ENCODE measurements at places on chromosomes 16 and 17. TPM values are rescaled to one million over a fixed set of nuclear protein-coding genes. Genes with fewer than 3 reads are reported as not detected.

BPTF gene
- 135 TPM for polyA plus RNA-seq

TP53TG3 gene
- not detected for polyA plus RNA-seq

INTS2 gene
- 12.4 TPM for polyA plus RNA-seq

INO80E gene
- polyA plus RNA-seq = 47.7 TPM

ITGAX gene
- polyA plus RNA-seq = 0.94 TPM

SLC35G6 gene
- polyA plus RNA-seq = 0.25 TPM

KRTAP2-3 gene
- not detected for polyA plus RNA-seq

SMIM36 gene
- 0.27 TPM for polyA plus RNA-seq

RPL13 gene
- polyA plus RNA-seq = 2,501 TPM

KCTD19 gene
- polyA plus RNA-seq = 9.6 TPM

GP1BA gene
- polyA plus RNA-seq = 3.5 TPM

STRADA gene
- 72.4 TPM for polyA plus RNA-seq

OR2C1 gene
- polyA plus RNA-seq = 0.56 TPM

IGF2BP1 gene
- 25.8 TPM for polyA plus RNA-seq

- no peak for DNase-seq
These were observed 617.0 kb upstream of the CDH5 start for GRCh38 chr16:65749506-65749905.

- no peak for DNase-seq
These were observed 64.4 kb downstream of the MAP2K6 start for GRCh38 chr17:69478916-69479315.

- no peak for DNase-seq
These were observed 6.5 kb downstream of the SLC47A2 start for GRCh38 chr17:19709841-19710240.

DNA sequence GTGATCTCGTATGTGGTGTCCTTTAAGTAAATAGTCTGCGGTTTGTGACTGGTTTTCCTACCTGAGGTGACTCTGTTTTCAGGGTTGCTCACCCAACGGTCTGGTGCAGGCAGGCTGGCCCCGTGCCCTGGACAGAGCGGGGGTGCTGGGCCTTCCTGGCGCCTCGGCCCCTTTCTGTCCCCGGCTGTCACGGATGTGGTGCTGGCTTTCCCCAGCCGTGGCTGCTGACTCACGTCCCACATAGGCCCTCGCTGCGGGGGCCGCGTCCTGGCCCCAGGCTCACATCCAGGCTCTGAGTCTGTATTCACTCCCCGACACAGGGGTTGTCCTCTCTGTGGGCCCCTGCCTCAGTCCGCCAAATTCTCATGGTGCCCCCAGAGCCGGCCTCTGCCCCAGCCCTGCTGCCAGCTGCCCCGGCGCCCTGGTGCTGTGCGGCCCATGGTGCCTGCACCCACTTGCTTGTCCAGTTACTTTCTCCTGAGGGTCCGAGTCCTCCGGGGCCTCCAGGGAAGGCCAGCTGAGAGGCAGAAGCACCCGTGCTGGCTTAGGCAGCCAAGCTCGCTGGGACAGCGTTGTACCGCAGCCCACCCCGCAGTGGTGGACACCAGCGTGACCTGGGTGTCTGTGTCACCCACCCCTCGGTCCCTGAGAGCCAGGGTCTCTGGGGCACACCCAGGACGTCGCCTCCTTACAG lies 5.9 kb downstream of the CHMP6 start:
- no peak for DNase-seq

- DNase-seq = no peak
These were observed 46.0 kb downstream of the TMC5 start for GRCh38 chr16:19463468-19464315.

GRCh38 chr17:4130715-4131114 lies 12.1 kb downstream of the ZZEF1 start:
- DNase-seq = no peak

- DNase-seq = no peak
These were observed 9.1 kb downstream of the CTCF start for GRCh38 chr16:67571464-67571863.

DNA sequence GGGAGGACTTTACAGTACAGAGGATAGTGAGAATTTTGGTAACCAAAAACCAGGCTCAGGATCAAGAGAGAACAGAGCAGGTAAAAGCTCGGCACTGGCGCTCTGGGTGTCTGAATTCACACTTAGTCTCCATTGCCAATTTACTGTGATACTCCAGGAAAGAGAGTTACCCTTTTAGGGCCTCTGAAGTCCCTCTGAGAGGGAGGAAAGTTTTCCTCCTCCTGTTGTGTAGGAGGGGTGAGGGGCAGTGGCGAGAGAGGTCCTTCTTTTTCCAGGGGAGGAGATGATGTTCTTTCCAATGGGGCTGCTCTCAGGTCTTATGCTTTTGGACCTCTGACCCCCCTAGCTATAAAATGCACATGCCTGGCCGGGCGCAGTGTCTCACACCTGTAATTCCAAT lies 5.4 kb upstream of the TNS4 start:
- DNase-seq = peak; percentile 4

GRCh38 chr17:49382556-49382955 lies 20.5 kb upstream of the ZNF652 start:
- DNase-seq = no peak

DNA sequence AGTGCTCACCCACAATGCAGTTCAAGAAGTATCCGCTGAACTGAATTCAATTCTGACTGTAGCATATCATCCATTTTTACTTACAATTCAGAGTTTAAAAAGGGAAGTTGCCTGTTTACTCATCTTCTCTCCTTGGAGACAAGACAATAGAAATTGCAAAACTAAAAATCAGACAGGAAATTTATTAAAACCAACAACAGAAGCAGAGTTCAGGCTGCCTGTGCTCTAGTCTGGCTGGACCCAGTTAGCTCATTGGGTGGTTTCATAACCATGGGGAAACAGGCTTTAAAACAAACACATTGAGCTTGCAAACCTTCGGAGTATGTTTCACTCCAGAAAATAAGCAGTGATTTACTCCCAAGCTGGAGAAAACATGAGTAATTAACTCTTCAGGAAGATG lies 321.4 kb downstream of the GRIN2A start:
- no peak for DNase-seq

- DNase-seq = no peak
These were observed 1.2 kb downstream of the PRR14 start for GRCh38 chr16:30652005-30652296.

DNA sequence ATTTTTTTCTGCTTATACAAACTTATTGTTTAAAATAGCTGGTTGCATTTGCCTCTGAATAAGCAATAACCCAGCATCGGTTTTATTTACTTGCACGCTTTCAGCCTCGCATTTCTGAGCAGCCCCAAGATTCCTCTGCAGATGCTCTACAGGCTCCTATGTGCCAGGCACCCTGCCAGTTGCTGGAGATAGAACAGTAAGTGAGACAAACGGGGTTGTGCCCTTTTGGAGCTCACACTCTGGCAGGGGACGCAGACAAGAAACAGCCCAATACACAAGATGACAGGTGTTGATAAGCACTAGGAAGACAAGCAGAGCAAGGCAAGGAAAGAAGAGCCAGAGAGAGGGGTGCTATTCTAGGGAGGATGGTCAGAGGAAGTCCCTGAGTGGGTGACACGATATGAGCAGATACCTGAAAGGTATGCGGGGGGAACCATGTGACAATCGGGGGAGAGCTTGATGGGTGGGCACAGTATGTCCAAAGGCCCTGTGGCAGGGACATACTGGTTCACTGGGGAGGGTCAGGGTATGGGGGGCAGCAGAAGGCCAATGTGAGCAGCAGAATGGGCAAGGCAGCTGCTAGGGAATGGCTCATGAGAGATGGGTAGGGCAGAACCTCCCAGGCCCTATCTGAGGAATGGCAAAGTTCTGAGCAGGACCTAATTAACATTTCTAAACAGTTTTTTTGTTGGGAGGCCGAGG lies 18.7 kb upstream of the ADORA2B start:
- DNase-seq = no peak

- DNase-seq = no peak
These were observed 292.0 kb upstream of the TNRC6C start for GRCh38 chr17:77666462-77666861.

- no peak for DNase-seq
These were observed 10.1 kb downstream of the CSNK2A2 start for GRCh38 chr16:58187665-58188421.

DNA sequence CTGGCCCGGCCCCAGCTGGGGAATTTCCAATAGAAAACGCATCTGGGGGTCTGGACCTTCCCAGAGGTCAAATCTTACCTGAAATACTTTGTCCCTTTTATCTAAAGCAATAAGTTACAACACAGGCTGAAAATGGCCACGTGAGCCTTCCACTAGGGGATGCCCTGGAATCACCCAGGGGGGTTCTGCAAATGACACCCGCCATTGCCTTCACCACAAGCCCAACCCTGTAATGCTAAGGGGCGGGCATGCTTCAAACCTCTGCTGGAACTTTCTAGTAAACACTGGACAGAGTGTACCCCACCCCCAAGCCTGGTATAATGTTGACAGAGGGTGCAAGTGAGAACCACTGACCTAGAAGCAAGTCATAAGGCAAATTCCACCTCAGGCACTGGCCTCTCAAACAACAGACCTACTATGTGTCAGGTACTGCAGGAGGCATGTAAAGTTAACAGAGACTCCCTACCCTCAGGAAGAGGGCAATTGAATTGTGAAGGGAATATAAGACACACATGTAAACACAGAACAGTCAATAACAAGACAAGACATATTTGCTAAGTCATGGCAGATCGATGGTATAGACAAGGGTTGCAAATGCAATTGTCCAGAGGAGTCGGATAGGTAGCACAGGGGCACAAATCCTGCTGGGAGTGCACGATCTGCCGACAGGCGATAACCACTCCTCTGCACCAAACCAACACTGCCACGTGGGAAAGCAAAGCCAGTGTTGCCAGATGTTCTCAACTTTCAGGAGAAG lies 59.0 kb downstream of the ARHGAP17 start:
- DNase-seq = no peak

GRCh38 chr17:77444984-77445759 lies 304.4 kb downstream of the SEC14L1 start:
- DNase-seq = no peak

GRCh38 chr17:4635823-4636375 lies 5.6 kb downstream of the ALOX15 start:
- DNase-seq = no peak

GRCh38 chr17:13114601-13115031 lies 96.8 kb upstream of the ELAC2 start:
- peak; percentile 38 for DNase-seq

DNA sequence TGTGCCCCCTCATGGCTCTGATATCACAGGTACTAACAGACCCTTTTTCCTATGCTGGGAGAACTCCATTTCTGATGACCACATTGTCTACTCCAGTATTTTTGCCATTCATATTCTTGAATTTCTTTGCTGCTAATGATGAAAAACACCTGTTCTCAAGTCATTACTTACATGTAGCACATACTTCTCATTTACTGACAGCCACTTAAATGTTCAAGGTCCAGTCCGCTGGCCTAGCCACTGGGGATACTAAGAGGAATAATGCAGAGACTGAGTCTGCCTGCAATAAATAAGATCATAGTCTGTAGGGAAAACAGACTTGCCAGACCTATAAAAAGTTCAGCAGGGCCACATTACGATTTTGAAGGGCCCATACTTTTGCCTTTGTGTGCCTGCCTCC lies 27.5 kb downstream of the TEX14 start:
- no peak for DNase-seq

DNA sequence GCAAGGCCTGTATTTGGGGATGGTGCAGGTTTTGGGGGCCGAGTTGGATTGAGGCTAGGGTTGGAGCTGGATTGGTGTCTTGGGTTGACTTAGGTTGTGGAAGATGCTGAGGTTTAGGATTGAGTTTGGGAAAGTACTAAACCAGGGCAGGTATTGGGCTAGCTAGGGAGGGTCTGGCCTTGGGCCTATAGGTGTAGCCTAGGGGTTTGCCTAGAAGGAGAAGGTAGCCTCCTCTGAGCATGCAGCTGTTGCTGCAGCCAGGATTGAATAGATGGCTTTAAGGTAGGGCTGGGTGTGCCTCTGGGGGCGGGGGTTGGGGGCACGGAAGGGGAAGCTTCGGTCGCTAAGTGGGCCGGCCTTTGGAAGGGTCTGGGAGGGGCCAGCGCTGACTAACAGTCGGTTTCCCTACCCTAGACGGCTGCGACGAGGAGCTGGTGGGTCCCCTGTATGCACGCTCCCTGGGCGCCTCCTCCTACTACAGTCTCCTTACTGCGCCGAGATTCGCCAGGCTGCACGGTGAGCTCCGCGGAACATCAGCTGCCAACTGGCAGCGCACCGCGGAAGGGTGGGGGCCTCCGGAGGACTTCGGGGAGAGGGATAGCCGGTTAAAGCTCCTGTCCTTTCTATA lies 1.2 kb downstream of the CNTNAP1 start:
- no peak for DNase-seq

GRCh38 chr17:81961087-81961511 lies at the start of gene NOTUM:
Gene NOTUM, minus strand, starts transcription at chr17:81961187. Its CDS starts 278 bp downstream, at chr17:81960909.
- no peak for DNase-seq

DNA sequence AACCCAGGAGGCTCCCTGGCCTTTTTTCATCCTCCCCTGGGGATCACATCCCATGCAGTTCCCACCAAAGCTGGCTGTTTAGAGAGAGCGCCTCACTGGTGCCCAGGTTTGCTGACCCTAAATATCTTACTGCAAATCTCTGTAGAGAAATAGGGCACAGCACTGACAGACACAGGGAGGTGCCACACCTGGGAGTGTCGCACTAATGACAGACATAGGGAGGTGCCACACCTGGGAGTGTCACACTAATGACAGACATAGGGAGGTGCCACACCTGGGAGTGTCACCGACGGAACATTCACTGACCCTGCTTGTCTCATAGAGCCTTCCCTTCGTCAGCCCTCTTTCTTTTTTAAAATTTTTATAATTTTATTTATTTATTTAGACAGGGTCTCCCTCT lies 25.6 kb downstream of the UNK start:
- no peak for DNase-seq

GRCh38 chr16:83742124-83742899 lies 65.5 kb upstream of the HSBP1 start:
- DNase-seq = no peak

GRCh38 chr16:16774389-16774788 lies 395.4 kb downstream of the NPIPA7 start:
- DNase-seq = no peak

GRCh38 chr17:35559495-35560210 lies 966 bp downstream of the SLFN14 start:
- DNase-seq = no peak

DNA sequence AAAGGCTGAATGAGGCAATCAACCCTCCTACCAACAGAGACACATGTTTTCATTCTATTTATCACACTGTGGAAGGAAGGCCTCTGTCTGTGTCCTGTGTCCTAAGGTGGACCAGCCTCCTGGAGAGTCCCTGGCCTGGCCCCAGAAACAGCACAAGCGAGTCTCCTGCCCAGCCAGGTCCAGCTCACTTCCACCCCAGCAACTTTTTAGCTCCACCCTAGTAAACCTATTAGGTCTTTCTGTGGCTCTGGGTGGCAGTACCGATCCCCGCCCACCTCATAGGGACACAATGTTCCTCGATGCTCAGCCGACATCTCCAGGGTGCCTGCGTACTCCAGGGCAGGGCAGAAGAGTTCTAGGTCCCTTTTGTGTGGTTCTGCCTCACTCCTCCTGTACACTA lies 10.7 kb downstream of the DRC3 start:
- DNase-seq = no peak
